ENCODE measurements at places on chromosomes 4 and X. TPM values are rescaled to one million over a fixed set of nuclear protein-coding genes. Genes with fewer than 3 reads are reported as not detected.

CCKAR gene
- not detected for total RNA-seq

CXCL3 gene
- 0.74 TPM for total RNA-seq

GRCh38 chrX:39888730-39889129 lies 209.0 kb downstream of the BCOR start:
- no peak for DNase-seq

DNA sequence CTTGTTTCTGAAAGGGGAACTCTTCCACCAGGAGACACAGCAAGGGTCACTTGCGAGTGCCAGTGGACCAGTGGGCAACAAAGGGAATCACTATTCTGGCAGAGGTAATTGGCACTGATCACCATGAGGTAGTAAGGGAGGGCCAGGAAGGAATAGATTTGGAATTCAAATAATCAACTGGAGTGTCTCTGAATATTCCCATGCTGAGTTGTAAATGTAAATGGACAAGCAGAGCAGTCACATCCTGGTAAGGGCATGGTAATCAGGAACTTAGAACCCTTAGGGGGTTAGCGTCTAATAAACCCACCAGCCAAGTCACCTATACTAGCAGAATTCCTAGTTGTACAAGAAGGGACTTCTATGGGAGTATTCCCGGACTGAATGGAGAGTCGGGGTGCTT lies 178.5 kb upstream of the UGT8 start:
- DNase-seq = no peak

DNA sequence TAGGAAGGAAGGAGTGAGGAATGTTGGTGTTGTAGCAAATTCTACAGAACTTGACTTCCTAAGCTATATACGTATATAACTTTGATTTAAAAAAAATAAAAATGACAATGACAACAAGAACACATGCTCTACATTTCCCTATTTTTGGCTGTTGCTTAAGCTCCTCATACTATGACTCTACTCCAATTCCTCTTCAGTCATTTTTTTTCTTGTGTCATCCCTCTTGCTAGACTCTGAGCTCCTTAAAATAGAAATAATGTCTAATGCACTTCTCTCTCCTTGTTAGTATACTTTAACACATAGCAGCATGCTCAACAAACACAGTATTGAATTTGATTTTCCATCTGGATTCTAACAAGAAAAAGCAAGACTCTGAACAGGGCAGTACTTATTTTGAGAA lies 144.0 kb downstream of the HDX start:
- DNase-seq = no peak

Measured in glutamatergic neuron (in vitro differentiated cells).